ENCODE measurements at places on chromosomes 7 and 10. TPM values are rescaled to one million over a fixed set of nuclear protein-coding genes. Genes with fewer than 3 reads are reported as not detected.

Gene LRIT1
- total RNA-seq, result not detected

Gene SLF2
- total RNA-seq, result 18.2 TPM

Gene ACTR3C
- total RNA-seq, result not detected

Gene GRK5
- 16.4 TPM for total RNA-seq

Gene LRRC18
- not detected for total RNA-seq

Gene TFR2
- 0.11 TPM for total RNA-seq

Gene SPDYE1
- not detected for total RNA-seq

Gene AOAH
- total RNA-seq, result not detected

Gene SPDYE5
- not detected for total RNA-seq

Gene CALHM1
- total RNA-seq, result not detected

Gene RPP38
- 8.0 TPM for total RNA-seq

Gene MOGAT3
- not detected for total RNA-seq

Gene GRM3
- total RNA-seq, result not detected

Gene KCNIP2
- not detected for total RNA-seq

Gene CALN1
- total RNA-seq, result not detected

Gene ABCA13
- total RNA-seq, result 0.11 TPM

Gene CLRN3
- not detected for total RNA-seq

Gene IL6
- total RNA-seq, result 18.7 TPM

Gene H2BK1
- not detected for total RNA-seq

Gene ACTL6B
- total RNA-seq, result not detected

Gene SPAM1
- not detected for total RNA-seq

Gene CALHM3
- not detected for total RNA-seq

Gene CABCOCO1
- 0.25 TPM for total RNA-seq

Gene SEC23IP
- total RNA-seq, result 19.3 TPM

Gene TLL2
- 0.43 TPM for total RNA-seq

All from GM23248 (cell line).